A549 treated with CORT108297 at 1 μM for 4 hours (cell line): ENCODE measurements at places on chromosomes 2 and 18. TPM values are rescaled to one million over a fixed set of nuclear protein-coding genes. Genes with fewer than 3 reads are reported as not detected.

MOGAT1 gene
- total RNA-seq: not detected in 5 replicates

EPC2 gene
- total RNA-seq: 9.8 to 10.7 TPM (median 10.1 TPM) in 5 replicates

SIX3 gene
- total RNA-seq: 0.36 to 0.58 TPM (median 0.52 TPM) in 5 replicates

ECEL1 gene
- total RNA-seq: 0.12 to 0.27 TPM (median 0.14 TPM) in 5 replicates

PROKR1 gene
- total RNA-seq: not detected in 5 replicates

DSG3 gene
- 0.01 TPM in 3 of 5 replicates, not detected in the others for total RNA-seq

DSEL gene
- 0.27 to 0.40 TPM (median 0.34 TPM) in 5 replicates for total RNA-seq

CCDC178 gene
- not detected in 5 replicates for total RNA-seq

SLC16A14 gene
- total RNA-seq: 0.58 to 1.3 TPM (median 1.2 TPM) in 5 replicates

PLGLB1 gene
- total RNA-seq: 0.38 to 1.0 TPM (median 0.80 TPM) in 5 replicates

ARHGAP28 gene
- total RNA-seq: 0.07 to 0.13 TPM (median 0.12 TPM) in 3 of 5 replicates, not detected in the others

TMEM17 gene
- 5.3 to 6.0 TPM (median 5.5 TPM) in 5 replicates for total RNA-seq

CERS6 gene
- 13.1 to 16.1 TPM (median 15.2 TPM) in 5 replicates for total RNA-seq

ZNF804A gene
- not detected in 5 replicates for total RNA-seq
